ENCODE measurements at places on chromosomes 2 and 18. TPM values are rescaled to one million over a fixed set of nuclear protein-coding genes. Genes with fewer than 3 reads are reported as not detected.

Gene TNFRSF11A
- not detected for total RNA-seq

Gene DPP4
- 26.9 TPM for total RNA-seq

Gene KYNU
- 4.3 TPM for total RNA-seq

Gene PTPRN
- 1.2 TPM for total RNA-seq

Gene EVA1A
- 14.5 TPM for total RNA-seq

Gene SERPINB12
- not detected for total RNA-seq

Gene STON1
- 19.7 TPM for total RNA-seq

Gene C2orf49
- total RNA-seq = 9.9 TPM

Gene LRRC30
- total RNA-seq = not detected

Gene MARCO
- total RNA-seq = not detected

Gene ARHGEF33
- total RNA-seq = not detected

Gene C2orf78
- not detected for total RNA-seq

Gene DCC
- not detected for total RNA-seq

Gene DLGAP1
- not detected for total RNA-seq

Gene MC5R
- not detected for total RNA-seq

Gene IL36G
- not detected for total RNA-seq

Gene SPEG
- total RNA-seq = 17.4 TPM

Gene KCNG3
- not detected for total RNA-seq

Gene DSEL
- total RNA-seq = 16.7 TPM

Gene WNT10A
- not detected for total RNA-seq

Gene EFHD1
- total RNA-seq = not detected

Data from myometrial cell (primary cell).